RPMI7951 (cell line): ENCODE measurements at places on chromosomes 3 and 15. TPM values are rescaled to one million over a fixed set of nuclear protein-coding genes. Genes with fewer than 3 reads are reported as not detected.

Gene P2RY12
- not detected in 2 replicates for total RNA-seq

Gene TRAT1
- not detected in 2 replicates for total RNA-seq

Gene SLC6A20
- under 0.01 TPM in 1 of 2 replicates, not detected in the other for total RNA-seq

Gene CCDC54
- total RNA-seq, result not detected in 2 replicates

- no peak for DNase-seq
Measured at GRCh38 chr3:181712226-181712552, 464 bp downstream of the SOX2 start.

GRCh38 chr15:86055688-86056087 is 24.0 kb upstream of the AGBL1 start:
- DNase-seq, result no peak

- no peak for DNase-seq
Measured at GRCh38 chr3:188936597-188937107, 235.1 kb upstream of the TPRG1 start.

- peak; percentile 60 for DNase-seq
Measured at GRCh38 chr3:62101488-62101887, 271.9 kb downstream of the FEZF2 start.

DNA sequence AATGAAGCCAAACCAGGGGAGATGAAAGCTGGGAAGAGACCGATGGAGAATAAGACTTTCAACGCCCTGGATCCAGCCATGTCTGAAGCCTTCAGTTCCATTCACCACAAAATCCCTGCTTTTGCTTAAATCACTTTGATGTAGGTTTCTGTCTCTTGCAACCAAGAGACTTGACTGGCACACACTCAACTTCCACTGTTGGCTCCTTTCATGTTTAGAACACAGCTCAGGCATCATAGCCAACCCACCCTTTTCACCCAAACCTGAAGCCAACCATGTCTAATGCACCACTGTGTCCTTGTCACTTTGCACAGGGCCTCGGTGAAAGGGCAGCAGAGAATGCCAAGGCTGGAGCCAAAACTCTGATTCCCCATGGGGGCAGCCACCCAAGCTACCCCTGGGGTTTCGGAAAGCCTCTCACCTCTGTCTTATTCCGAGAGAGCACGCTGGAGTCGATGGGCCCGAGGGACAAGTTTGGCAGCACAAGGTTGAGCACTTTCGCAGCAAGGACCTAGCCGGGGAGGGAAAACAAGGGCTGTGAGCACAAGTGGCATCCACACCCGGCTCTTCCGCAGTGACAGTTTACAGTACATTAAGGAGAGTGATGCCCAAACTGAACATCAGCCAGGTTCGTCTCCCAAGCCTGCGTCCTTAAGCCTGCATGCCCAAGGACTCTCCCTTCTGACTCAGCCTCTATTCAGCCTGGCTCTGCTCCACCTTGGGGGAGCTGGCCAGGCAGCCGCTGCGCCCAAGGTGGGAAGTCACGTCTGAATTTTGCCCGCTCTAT is 37.6 kb downstream of the ABTB1 start:
- no peak for DNase-seq

GRCh38 chr15:68512052-68512451 is 66.7 kb upstream of the CORO2B start:
- DNase-seq, result no peak

DNA sequence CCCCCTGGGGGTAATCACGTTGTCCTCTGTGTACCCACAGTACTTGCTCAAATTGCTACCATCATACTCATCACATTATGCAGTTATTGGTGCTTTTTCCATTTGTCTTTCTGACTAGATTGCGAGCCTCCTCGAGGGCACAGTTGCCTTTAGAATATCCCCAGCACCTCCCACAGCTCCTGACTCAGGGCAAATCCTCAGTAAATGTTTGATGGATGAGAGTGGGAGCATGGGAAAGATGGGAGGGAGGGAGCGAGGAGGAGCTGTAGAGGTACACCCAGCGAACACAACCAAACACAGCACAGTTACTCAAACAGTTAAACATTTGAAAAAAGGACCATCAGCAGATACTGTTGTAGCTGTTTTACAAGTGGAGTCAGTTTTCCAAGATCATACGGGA is 27.9 kb downstream of the SIDT1 start:
- DNase-seq, result no peak
